Head of caudate nucleus (tissue), 42 donors: ENCODE measurements at places on chromosomes 16 and 17.
A peak's percentile ranks its signal among the peaks of the same experiment; 100 is the strongest.

DNA sequence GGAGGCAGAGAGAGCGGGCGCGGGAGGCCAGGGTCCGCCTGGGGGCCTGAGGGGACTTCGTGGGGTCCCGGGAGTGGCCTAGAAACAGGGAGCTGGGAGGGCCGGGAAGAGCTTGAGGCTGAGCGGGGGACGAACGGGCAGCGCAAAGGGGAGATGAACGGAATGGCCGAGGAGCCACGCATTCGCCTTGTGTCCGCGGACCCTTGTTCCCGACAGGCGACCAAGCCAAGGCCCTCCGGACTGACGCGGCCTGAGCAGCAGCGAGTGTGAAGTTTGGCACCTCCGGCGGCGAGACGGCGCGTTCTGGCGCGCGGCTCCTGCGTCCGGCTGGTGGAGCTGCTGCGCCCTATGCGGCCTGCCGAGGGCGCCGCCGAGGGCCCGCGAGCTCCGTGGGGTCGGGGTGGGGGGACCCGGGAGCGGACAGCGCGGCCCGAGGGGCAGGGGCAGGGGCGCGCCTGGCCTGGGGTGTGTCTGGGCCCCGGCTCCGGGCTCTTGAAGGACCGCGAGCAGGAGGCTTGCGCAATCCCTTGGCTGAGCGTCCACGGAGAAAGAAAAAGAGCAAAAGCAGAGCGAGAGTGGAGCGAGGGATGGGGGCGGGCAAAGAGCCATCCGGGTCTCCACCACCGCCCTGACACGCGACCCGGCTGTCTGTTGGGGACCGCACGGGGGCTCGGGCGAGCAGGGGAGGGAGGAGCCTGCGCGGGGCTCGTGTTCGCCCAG is 1.2 kb upstream of the CBX4 start:
- peak; percentile 25 for DNase-seq

GRCh38 chr17:19338031-19338990 is 24.2 kb downstream of the B9D1 start:
- no peak for DNase-seq

GRCh38 chr17:7080456-7081041 is 498 bp upstream of the CLEC10A start:
- DNase-seq = no peak

DNA sequence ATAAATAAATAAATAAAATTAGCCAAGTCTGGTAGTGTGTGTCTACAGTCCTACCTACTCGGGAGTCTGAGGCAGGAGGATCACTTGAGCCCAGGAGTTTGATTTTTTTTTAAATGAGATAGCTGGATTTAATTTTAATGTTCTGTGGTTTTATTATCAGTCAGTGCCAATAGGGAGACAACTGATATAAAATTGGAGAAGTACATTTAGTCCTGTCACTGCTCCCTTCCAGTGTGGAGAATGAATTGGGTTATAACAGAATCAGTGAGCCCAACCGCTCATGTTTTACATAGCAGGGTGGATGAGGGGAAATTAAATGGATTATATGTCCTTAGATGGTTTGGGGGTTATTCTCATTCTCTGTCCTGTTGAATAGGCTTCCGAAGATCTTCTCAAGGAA is 6.2 kb downstream of the NME1 start:
- DNase-seq = no peak

- no peak for DNase-seq
Measured at GRCh38 chr16:8943966-8944759, 19.5 kb downstream of the USP7 start.

DNA sequence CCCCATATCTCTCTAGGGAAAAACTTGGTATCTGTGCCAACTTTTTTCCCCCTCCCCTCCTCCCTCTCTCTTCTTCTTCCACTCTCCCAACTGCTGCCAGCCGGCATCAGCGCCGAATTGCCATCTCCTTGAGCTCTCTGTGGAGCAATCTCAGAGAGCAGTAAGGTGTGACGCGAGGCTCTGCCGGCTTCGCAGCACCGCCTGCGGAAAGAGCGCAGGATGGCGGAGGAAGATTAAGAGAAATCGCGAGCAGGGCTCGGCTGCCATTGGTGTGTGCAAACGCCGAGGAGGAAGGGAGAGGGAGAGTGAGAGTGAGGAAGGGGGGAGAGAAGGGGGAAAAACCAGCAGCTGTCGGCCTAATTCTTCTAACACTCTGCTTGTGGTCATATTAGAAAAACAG is 44.2 kb downstream of the NEUROD2 start:
- peak; percentile 79 for DNase-seq

DNA sequence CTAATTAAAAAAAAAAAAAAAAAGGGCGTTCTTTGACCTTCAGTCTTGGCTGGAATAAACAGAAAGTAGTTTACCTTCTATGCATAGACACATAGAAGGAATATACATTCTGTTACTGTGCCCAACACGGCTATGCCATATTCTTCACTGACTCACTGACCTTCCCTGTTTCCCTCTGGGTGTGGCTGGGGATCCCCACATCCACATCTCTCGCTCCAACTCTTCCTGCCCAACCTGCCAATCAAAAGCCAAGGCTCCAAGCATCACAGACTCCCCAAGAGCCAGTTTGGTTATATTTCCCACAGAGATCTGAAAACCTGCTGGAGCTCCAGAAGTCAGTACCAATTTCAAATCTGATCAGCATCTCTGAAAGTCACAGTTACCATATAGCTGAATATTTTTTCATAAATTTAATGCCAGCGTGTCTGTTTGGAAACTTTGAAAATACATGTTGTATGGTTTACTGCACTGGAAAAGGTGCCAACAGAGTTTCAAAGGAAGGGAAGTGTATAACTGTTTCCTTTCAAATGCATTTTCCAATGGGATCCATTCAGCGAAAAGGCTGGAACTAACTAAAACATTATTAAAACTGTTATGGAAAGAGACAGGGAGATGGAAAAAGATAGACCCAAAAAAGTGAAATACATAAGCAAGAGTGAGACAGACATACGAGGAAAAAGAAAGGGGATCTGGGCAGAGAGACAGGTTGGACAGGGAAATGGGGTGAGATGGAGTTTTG is 91.8 kb downstream of the SMG6 start:
- no peak for DNase-seq

DNA sequence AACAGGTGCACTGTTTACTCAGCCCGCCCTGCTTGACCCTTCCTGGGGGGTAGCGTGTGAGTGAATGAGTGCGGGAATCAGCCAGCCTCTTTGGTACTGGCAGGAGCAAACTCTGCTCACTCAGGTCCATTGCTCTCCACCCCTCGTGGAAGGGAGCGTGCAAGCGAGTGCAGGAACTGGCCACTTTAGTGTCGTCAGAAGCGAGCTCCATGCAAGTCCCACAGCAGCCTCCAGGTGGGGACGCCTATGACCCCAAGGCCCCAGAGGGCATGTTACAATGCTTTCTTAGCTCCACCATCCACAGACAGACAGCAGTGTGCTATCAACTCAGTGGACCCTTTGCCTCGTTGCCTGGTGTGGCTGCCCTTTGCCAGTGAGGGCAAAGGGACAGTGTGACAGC is 1025.1 kb upstream of the CDH8 start:
- DNase-seq = no peak

DNA sequence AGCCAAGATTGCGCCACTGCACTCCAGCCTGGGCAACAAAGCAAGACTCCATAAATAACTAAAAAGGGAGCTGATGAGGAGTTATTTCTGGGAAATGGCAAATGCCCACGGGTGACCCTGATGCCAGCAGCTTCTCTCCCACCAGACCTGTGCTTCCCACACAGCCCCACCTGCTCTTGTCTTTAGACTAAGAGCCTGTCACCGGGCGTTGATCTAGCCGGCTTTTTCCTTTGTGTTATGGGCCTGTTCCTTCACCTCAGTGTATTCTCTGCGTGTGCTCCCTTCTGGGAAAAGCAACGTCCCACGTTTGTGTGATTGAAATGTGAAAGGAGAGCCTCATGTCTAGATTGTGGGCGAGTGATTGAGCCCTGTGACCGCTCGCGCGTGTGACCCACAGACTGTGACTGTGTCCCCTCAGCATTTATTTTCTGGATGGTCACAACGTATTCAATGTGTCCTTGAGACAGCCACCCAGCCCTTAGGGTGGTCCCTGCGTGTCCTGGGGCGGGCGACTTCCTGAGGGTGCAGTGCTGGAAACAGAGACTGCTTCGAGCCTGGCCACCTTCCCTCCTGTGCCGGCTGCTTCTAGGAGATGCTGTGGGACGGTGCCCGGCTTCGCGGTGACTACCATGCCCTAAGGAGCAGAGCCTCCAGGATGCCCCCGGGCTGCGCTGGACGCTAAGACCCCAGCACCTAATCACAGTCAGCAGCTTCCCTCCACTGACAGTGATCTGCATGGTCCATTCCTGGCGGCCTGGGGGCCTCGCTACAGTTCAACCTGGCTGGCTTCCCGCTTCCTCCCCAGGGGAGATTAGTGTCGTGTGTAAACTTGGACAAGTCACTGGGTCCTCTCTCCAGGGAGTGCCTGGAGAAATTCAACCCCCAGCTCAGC is 7.8 kb upstream of the RNPS1 start:
- DNase-seq = peak; percentile 44

GRCh38 chr17:59238906-59239305 is 18.6 kb downstream of the GDPD1 start:
- no peak for DNase-seq

GRCh38 chr17:29613856-29614255 is 8.9 kb downstream of the CORO6 start:
- DNase-seq = no peak

- DNase-seq = no peak
Measured at GRCh38 chr16:55323637-55324271, at the start of gene IRX6. IRX6 (plus strand) TSS chr16:55324203; CDS start chr16:55325092, 889 bp downstream.

- DNase-seq = no peak
Measured at GRCh38 chr17:35735036-35735805, 3.8 kb downstream of the RASL10B start.

GRCh38 chr17:47841488-47842291 is 617 bp upstream of the SCRN2 start:
- DNase-seq = no peak

DNA sequence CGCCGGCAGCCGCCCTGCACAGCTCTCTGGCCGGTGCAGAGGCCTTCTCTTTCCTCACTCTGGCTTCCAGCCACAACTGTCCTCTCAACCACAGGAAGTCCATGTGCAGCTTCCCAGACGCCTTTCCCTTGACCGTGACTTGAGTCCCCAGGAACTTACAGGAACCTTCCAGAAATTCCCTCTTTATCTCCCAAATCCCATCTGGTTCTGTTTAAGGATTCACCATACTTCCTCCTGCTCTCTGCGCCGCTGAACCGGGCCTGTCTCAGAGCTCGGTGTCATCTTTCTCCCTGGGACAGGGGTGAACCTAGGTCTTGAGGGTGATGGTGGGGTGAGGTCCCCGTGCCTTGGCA is 65.2 kb upstream of the ZNF469 start:
- DNase-seq = no peak

GRCh38 chr17:79760197-79760906 is 17.6 kb upstream of the CBX2 start:
- DNase-seq = no peak

DNA sequence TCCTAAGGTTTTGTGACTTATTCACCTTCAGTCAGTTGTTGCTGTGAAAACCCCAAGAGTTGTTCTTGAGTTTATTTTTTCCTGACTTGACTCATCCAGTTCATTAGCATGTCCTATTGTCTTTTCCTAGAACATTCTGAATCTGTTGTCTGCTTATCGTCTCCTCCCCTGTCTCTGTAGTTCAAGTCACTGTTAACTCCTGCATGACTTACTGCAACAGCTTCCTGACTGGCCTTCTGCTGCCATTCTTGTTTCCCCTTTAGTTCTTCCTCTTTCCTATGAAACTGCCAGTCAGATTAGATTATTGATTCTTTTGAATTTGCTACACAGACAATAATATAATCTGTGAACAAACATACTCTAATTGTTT is 161.5 kb downstream of the FTO start:
- DNase-seq = no peak

GRCh38 chr16:88560714-88561484 is 9.3 kb upstream of the ZC3H18 start:
- DNase-seq = no peak

- no peak for DNase-seq
Measured at GRCh38 chr16:77555791-77556190, 121.0 kb upstream of the ADAMTS18 start.
